ENCODE measurements at places on chromosomes 2 and 18. TPM values are rescaled to one million over a fixed set of nuclear protein-coding genes. Genes with fewer than 3 reads are reported as not detected.

PRKAG3 gene
- 0.26 TPM for total RNA-seq

GRCh38 chr18:12074736-12075135, 18.9 kb upstream of the ANKRD62 start:
- no peaks in the 10 kb centered on the region for H3K27me3 ChIP-seq
- H3K4me1 ChIP-seq, result peaks cover 3% of the 10 kb centered on the region
- H3K36me3 ChIP-seq, result no peaks in the 10 kb centered on the region
- H3K27ac ChIP-seq, result no peak overlapping the region
- H3K4me3 ChIP-seq, result no peak overlapping the region

GRCh38 chr2:49248506-49248905, 94.2 kb upstream of the FSHR start:
- no peaks in the 10 kb centered on the region for H3K27me3 ChIP-seq
- no peak overlapping the region for H3K27ac ChIP-seq
- H3K4me1 ChIP-seq, result no peaks in the 10 kb centered on the region

DNA sequence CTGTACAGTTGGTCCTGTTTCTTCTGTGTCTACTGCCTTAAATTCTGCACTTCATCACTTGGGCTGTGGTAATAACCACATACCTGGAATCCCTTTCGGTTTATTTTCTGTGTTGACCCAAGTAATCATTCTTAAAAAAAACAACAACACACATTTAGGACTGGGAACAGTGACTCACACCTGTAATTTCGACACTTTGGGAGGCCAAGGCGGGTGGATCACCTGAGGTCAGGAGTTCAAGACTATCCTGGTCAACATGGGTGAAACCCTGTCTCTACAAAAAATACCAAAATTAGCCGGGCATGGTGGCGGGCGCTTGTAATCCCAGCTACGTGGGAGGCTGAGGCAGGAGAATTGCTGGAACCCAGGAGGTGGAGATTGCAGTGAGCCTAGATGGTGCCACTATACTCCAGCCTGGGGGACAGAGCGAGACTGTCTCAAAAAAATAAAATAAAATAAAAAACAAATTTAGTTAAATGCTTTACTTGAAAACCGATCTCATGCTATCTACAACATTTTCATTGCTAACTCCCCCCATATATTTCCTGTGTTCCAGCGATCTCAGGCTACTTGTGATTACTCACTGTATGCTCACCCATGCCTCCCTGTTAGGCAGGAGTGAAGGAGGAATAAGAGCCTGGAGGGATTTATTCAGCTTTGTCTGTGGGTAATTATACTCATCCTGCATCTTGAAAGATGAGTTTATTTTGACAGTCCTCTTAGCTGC, 18.2 kb downstream of the ACSL3 start:
- no peaks in the 10 kb centered on the region for H3K36me3 ChIP-seq
- H3K4me1 ChIP-seq, result peaks cover 13% of the 10 kb centered on the region
- H3K4me3 ChIP-seq, result no peak overlapping the region
- H3K27ac ChIP-seq, result no peak overlapping the region
- no peaks in the 10 kb centered on the region for H3K27me3 ChIP-seq

- H3K27ac ChIP-seq, result no peak overlapping the region
- no peak overlapping the region for H3K4me3 ChIP-seq
- DNase-seq, result no peak
- no peaks in the 10 kb centered on the region for H3K4me1 ChIP-seq
Observed at GRCh38 chr2:122100346-122100745, 344.9 kb downstream of the TSN start.

GRCh38 chr2:5493256-5493655, 198.9 kb upstream of the SOX11 start:
- DNase-seq, result no peak
- H3K27me3 ChIP-seq, result no peaks in the 10 kb centered on the region
